ENCODE measurements at places on chromosomes 2 and 18. TPM values are rescaled to one million over a fixed set of nuclear protein-coding genes. Genes with fewer than 3 reads are reported as not detected.

- no peak for DNase-seq
These were observed 51.4 kb upstream of the DTNB start for GRCh38 chr2:25724756-25725155.

- DNase-seq, result no peak
These were observed 140.9 kb upstream of the GPC1 start for GRCh38 chr2:240294514-240294913.

DNA sequence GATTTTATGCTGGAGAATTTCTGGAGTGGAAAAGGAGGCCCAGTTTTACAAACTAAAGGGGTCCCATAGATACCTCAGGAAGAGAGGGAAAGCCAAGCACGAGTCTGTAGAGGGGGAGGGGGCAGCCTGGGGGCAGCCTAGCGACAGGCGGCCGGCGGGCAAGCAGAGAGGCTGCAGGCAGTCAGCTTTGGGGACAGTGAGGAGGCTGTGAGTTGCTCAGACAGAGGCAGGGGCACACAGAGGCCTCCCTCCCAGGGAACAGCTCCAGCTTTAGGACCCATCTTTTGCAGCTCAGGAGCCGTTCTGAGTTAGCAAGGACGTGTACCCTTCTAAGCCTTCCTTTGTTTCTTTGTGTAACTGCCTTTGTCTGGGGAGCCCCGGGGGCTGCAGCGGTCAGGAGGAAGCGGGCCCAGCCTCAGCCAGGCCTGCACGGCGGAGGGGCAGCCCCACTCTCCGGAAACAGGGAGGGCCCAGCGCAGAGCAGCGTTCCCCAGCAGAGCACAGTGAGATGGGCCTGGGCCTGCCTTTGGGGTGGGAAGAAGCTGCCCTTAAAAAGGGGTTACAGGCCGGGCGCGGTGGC lies 41.1 kb upstream of the RALBP1 start:
- DNase-seq, result no peak

DNA sequence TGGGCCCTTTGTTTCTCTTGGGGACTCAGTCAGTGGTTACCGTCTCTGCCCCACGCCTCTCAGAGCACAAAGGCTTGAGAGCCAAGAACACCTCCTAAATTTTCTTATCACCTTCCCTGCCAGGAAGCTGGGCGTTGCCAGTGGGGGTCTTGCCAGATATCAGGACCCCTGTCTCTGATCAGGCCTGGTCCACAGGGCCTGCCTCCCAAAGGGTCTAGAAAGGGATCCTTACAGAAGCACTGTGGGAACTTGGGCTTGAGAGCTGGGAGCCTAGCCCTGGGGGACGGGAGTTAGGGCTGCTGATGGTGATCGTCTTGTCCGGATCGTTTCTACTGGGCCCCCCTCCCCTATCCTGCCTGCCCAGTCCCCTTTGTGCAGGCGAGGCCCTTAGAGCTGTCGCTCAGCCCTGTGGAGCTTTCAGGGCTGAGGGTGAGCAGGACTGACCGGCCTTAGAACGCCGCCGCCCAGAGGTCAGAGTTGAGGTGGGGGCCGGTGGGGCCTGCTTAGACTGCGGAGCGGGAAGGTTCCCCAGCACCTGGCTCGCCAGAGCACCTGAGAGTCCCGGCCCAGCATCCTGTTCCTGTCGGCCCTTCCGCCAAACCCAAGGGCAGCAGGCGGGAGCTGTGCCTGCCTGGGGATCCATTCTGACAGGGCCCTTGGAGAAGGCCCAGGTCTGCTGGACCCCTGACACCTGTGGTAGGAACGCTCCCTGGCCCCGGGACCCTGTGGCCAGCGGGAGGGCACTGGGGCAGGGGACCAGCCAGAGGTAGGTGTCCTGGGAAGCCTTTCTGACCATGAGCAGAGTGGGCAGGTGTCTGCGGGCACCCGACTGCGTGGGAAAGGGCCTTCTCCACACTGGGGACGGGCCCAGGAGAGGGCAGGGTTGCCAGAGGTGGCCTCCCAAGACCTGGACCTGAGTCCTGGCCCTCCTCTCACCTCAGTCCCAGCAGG lies 956 bp downstream of the ESPNL start:
- no peak for DNase-seq

- DNase-seq, result no peak
These were observed 75.8 kb downstream of the KCNG2 start for GRCh38 chr18:79873449-79874110.

DNA sequence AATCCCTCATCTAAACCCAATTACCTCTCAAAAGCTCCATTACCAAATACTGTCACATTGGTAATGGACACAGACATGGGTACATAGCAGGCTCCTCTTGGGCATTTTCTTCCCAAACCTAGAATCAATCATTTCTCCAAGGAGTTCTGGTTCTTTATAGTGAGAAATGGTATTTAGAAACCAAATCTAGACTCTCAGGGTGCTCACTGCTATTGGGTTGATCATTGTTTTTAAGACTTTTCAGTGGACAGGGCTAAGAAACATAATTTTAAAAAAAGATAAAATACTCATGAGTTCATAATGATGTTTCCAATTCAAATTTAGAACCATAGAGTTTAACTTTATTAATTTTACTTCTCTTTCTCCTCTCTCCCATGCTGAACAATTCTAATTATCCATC lies 9.4 kb upstream of the GLI2 start:
- DNase-seq, result no peak

DNA sequence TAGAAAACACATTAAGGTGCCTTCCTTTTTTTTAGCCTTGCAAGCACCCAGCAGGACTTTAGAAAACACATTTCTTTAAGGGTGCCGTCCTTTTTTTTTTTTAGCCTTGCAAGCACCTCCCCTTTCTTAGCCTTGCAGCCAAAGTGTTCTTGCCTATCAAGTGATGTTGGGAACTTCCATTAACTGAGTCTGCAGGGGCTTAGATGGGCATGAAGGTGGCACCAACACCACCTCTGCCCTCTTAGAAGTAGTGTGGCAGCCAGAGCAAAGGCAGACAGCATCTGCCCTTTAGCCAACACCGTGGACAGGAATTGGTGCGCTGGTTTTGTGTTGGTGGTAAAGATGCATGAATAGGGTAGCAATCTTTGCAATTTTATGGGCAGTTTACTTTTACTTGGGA lies 211.6 kb upstream of the SP5 start:
- DNase-seq, result no peak

Gene TMEM247
- not detected for polyA plus RNA-seq

Gene LHCGR
- 0.06 TPM for polyA plus RNA-seq

Measured in right lung (tissue), 10 donors.